Thoracic aorta (tissue), 2 donors: ENCODE measurements at places on chromosomes 6 and 20. TPM values are rescaled to one million over a fixed set of nuclear protein-coding genes. Genes with fewer than 3 reads are reported as not detected.
A peak's percentile ranks its signal among the peaks of the same experiment; 100 is the strongest.

- H3K27me3 ChIP-seq: no peaks in the 10 kb centered on the region
- H3K4me3 ChIP-seq: no peak overlapping the region
- no peaks in the 10 kb centered on the region for H3K36me3 ChIP-seq
- DNase-seq: no peak
These were observed 301.7 kb upstream of the ZFP64 start for GRCh38 chr20:52493171-52493721.

- DNase-seq: no peak
- H3K4me3 ChIP-seq: no peak overlapping the region
- no peaks in the 10 kb centered on the region for H3K4me1 ChIP-seq
- no peak overlapping the region for H3K27ac ChIP-seq
- no peaks in the 10 kb centered on the region for H3K27me3 ChIP-seq
These were observed 120.8 kb downstream of the FYN start for GRCh38 chr6:111752476-111752875.

GRCh38 chr6:68013780-68014515 is 621.1 kb upstream of the ADGRB3 start:
- H3K4me3 ChIP-seq: no peak overlapping the region
- H3K27me3 ChIP-seq: no peaks in the 10 kb centered on the region
- H3K36me3 ChIP-seq: no peaks in the 10 kb centered on the region
- no peak for DNase-seq
- no peaks in the 10 kb centered on the region for H3K4me1 ChIP-seq

DNA sequence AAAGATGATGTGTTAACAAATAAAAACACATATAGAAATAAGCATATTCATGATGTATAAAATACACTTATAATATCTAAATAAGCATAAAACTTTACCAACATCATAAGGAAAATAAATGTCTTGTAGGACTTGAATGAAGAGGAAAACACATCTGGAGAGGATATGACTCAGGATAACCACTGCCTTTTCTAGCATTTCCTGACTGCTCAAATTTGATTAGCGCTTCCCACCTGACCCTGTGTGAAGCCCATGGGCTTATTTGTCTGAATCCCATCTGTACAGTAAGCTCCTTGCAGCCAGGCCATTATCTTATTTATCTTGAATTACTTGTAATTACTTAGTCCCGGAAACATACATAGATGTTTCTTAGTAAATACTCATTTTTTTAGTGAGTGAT is 608.6 kb downstream of the COL12A1 start:
- no peak overlapping the region for H3K4me3 ChIP-seq
- no peak for DNase-seq
- H3K36me3 ChIP-seq: no peaks in the 10 kb centered on the region
- no peaks in the 10 kb centered on the region for H3K4me1 ChIP-seq

- H3K4me1 ChIP-seq: peaks cover 12% of the 10 kb centered on the region
- H3K36me3 ChIP-seq: no peaks in the 10 kb centered on the region
- no peak overlapping the region for H3K27ac ChIP-seq
- no peak for DNase-seq
- H3K4me3 ChIP-seq: peak overlapping the region; percentile 10
- H3K27me3 ChIP-seq: no peaks in the 10 kb centered on the region
These were observed 143.4 kb downstream of the JARID2 start for GRCh38 chr6:15389084-15389764.

GRCh38 chr6:143328876-143329275 is 121.6 kb downstream of the ADAT2 start:
- H3K36me3 ChIP-seq: peaks cover under 1% of the 10 kb centered on the region
- no peak for DNase-seq
- no peaks in the 10 kb centered on the region for H3K27me3 ChIP-seq
- H3K4me1 ChIP-seq: no peaks in the 10 kb centered on the region

DNA sequence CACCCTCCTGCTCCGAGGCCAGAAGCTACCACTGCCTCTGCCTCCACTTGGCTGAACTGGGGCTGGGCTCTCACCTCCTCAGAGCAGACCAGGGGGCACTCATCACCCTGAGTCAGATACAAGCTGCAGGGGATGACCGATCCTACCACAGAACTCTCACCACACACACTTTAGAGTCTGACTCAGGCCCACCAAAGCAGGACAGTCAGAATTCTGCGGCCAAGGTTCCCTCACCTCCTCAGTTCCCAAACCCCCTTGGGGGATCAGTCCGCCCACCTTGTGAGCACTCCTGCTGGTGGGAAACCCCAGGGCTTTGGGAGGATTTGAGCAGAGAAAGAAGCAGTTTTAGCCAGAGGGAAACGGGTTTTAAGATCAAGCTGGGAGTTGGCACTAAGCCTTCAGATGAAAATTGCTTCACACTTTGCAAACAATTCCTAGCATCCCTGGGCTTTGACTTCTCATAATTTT is 587.8 kb upstream of the JAG1 start:
- H3K27me3 ChIP-seq: no peaks in the 10 kb centered on the region
- no peaks in the 10 kb centered on the region for H3K36me3 ChIP-seq
- no peak overlapping the region for H3K27ac ChIP-seq
- H3K4me1 ChIP-seq: no peaks in the 10 kb centered on the region

- no peak overlapping the region for H3K27ac ChIP-seq
- H3K27me3 ChIP-seq: no peaks in the 10 kb centered on the region
- no peak for DNase-seq
These were observed 111.8 kb downstream of the ZDHHC14 start for GRCh38 chr6:157492741-157493140.

DNA sequence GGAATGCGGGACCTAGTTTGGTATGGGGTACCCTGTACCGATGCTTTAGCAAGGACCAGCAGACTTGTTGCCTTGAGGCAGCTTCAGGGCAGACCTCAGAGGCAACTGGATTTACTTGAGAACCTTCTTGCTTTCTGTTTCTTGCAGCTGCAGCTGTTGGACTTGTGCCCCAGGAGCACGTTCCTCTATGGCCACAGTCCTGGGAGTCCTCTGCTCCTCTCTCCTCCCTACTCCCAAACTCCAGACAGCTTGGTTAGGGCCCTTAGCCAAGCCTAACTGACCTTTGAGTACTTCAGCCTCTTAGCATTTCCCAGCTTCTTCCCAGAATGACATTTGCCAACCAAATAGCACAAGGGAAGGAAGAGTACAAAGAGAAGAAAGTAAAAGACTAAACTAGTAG is 34.7 kb downstream of the GHRH start:
- peaks cover 35% of the 10 kb centered on the region for H3K4me1 ChIP-seq
- peak overlapping the region; percentile 68 for H3K27ac ChIP-seq
- no peak overlapping the region for H3K4me3 ChIP-seq
- no peak for DNase-seq
- H3K36me3 ChIP-seq: peaks cover 27% of the 10 kb centered on the region

- H3K36me3 ChIP-seq: no peaks in the 10 kb centered on the region
- no peak overlapping the region for H3K27ac ChIP-seq
- no peaks in the 10 kb centered on the region for H3K4me1 ChIP-seq
- no peak overlapping the region for H3K4me3 ChIP-seq
- DNase-seq: no peak
These were observed 58.7 kb downstream of the INSM1 start for GRCh38 chr20:20426655-20426907.

- H3K27me3 ChIP-seq: no peaks in the 10 kb centered on the region
- H3K4me3 ChIP-seq: no peak overlapping the region
- no peak for DNase-seq
- no peak overlapping the region for H3K27ac ChIP-seq
These were observed 117.4 kb downstream of the ZFAND3 start for GRCh38 chr6:37936906-37937305.

- DNase-seq: no peak
- H3K36me3 ChIP-seq: no peaks in the 10 kb centered on the region
- H3K27ac ChIP-seq: no peak overlapping the region
- no peaks in the 10 kb centered on the region for H3K27me3 ChIP-seq
These were observed 25.9 kb upstream of the UST start for GRCh38 chr6:148720897-148721296.

GRCh38 chr20:10006447-10007090 is 28.2 kb upstream of the ANKEF1 start:
- H3K36me3 ChIP-seq: no peaks in the 10 kb centered on the region
- no peaks in the 10 kb centered on the region for H3K27me3 ChIP-seq
- H3K4me3 ChIP-seq: no peak overlapping the region
- no peak for DNase-seq
- no peaks in the 10 kb centered on the region for H3K4me1 ChIP-seq

The TSHZ2 gene
- 8.4 TPM for total RNA-seq

The DOK5 gene
- total RNA-seq: 8.3 TPM

DNA sequence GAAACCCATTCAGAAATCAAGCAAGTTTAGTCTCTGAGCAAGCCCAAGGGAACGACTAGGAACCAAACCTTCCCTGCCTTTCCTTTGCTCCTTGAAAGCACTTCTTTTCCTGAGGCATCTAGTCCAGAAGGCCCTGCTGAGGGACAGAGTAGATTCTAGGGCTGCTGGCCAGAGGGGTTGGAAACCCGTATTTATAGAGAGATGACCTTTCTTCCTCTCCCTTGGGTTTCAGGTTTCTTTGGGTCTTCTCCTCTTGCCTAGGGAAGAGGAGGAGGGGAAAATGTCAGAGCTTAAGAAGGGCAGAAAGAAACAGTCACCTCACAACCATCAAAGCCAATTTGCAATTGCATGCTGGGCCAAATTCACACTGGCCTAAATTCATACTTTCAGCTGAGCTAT is 5.8 kb downstream of the APOBEC2 start:
- no peak overlapping the region for H3K27ac ChIP-seq
- H3K4me3 ChIP-seq: no peak overlapping the region
- H3K4me1 ChIP-seq: no peaks in the 10 kb centered on the region
- no peaks in the 10 kb centered on the region for H3K27me3 ChIP-seq
- peaks cover 3% of the 10 kb centered on the region for H3K36me3 ChIP-seq

The ZCCHC3 gene
- total RNA-seq: 19.5 TPM

The GUCA1A gene
- total RNA-seq: not detected

The TGM3 gene
- total RNA-seq: 0.27 TPM

The OR2J3 gene
- not detected for total RNA-seq

The VWA7 gene
- 0.78 TPM for total RNA-seq

DNA sequence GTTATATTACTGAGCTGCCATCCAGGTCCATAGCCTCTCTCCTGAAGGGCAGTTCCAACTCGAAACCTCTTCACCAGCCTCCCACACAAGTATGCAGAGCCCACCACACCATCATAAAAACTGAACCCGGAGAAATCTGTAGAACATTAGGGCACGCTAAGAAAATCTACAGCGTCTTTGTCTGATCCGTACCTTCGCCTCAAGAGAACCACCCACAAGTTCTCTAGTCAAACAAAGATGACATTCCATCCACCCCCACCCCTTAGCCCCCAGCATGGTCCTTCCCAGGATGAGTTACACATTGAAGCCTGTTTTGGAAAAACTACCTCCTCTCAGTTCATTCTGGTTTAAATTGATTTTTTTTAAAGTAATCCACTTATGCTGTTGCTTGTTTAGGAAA is 219.7 kb downstream of the ZMYND8 start:
- no peak for DNase-seq
- no peak overlapping the region for H3K4me3 ChIP-seq
- no peaks in the 10 kb centered on the region for H3K27me3 ChIP-seq
- H3K36me3 ChIP-seq: no peaks in the 10 kb centered on the region
- H3K27ac ChIP-seq: no peak overlapping the region

DNA sequence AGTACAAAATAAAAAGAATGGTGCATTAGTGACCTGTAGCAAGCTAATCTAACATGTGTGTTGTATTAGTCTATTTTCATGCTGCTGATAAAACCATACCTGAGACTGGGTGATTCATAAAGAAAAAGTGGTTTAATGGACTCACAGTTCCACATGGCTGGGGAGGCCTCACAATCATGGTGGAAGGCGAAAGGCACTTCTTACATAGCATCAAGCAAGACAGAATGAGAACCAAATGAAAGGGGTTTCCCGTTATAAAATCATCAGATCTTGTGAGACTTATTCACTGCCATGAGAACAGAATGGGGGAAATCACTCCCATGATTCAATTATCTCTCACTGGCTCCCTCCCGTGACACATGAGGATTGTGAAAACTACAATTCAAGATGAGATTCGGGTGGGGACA is 45.4 kb upstream of the AIG1 start:
- H3K4me3 ChIP-seq: no peak overlapping the region
- H3K4me1 ChIP-seq: no peaks in the 10 kb centered on the region
- H3K27ac ChIP-seq: no peak overlapping the region
- H3K36me3 ChIP-seq: no peaks in the 10 kb centered on the region

The SYCP2L gene
- total RNA-seq: 0.63 TPM

The NCOA3 gene
- 68.1 TPM for total RNA-seq

DNA sequence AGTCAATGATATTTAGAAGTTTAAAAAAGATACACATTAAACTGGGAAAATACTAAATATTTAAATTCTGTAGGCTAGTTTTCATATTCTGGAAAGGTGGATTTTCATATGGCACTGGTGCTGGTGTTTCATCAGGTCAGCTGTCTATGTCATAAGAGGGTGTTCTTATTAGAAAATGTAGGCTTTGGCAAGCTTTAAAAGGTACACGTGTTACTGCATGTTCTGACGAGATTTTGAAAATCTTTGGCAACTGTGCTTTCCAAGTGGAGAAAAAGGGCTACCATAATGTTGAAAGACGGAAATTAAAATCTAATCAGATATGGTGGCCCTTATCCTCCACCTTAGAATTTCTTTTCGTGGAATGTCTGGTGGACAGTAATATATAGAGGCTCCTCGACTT is 30.0 kb downstream of the SLC22A3 start:
- H3K27ac ChIP-seq: peak overlapping the region; percentile 73
- H3K4me3 ChIP-seq: no peak overlapping the region
- DNase-seq: no peak
- peaks cover 24% of the 10 kb centered on the region for H3K4me1 ChIP-seq
- no peaks in the 10 kb centered on the region for H3K36me3 ChIP-seq
- no peaks in the 10 kb centered on the region for H3K27me3 ChIP-seq

The SLC22A7 gene
- total RNA-seq: not detected

DNA sequence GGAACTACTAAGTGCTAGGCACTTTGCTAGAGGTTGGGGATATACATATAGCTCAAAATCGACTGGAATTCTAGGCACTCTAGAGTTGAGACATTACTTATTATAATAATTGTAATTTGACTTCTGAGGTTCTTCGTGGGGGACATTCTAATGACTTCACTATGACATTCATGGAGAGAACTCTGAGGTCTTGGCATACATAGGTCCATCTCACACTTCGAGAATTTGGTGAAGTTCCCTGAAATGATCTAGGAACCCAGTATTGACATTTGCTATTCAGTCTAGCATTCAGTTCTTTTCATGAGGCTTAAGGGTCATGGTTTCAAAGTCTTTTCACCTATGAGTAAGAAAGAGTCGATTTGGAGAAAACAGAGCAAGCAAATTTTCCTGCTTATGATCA is 446.6 kb upstream of the JAG1 start:
- no peak for DNase-seq
- no peak overlapping the region for H3K4me3 ChIP-seq

- H3K4me3 ChIP-seq: no peak overlapping the region
- no peaks in the 10 kb centered on the region for H3K27me3 ChIP-seq
- peaks cover 72% of the 10 kb centered on the region for H3K4me1 ChIP-seq
- peak overlapping the region; percentile 88 for H3K27ac ChIP-seq
- peaks cover 4% of the 10 kb centered on the region for H3K36me3 ChIP-seq
- no peak for DNase-seq
These were observed 89.7 kb downstream of the TCP11 start for GRCh38 chr6:35051396-35051795.

GRCh38 chr6:133837801-133838349 is 51.0 kb upstream of the TCF21 start:
- H3K36me3 ChIP-seq: no peaks in the 10 kb centered on the region
- H3K27me3 ChIP-seq: no peaks in the 10 kb centered on the region
- H3K4me3 ChIP-seq: peak overlapping the region; percentile 73
- no peak for DNase-seq

The COL20A1 gene
- not detected for total RNA-seq
